ENCODE measurements at places on chromosomes 6 and 20.
A peak's percentile ranks its signal among the peaks of the same experiment; 100 is the strongest.

DNA sequence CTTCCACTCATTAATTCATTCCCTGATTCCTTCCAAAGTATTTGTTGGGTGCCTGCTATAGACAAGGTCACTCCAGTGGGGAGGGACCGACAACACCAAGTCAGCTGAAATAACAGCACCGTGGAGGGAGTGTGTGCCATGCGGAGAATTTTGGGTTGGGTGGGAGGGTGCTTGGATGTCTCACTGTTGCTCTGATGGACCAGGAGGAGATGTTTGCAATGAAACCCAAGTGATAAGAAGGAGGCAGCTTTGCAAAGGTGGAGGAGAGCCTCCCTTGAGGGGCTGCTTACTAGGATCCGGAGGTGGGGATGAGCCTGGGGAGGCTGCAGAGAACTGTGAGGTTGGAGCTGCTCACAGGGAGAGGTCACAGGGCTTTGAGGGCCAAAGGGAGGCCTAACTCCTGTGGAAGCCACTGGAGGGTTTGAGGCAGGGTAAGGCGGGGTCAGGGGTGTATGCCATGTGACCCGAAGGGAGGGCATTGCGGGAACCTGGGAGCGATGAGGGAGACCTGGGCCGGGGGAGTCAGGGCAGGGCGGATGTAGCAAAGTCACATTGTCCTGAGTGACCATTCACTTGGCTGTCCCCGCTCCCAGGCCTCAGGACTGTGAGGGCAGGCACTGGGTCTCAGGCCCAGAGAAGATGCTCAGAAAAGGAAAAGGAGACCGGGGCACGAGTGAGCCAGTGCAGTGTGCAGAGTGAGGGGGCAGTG is 124.5 kb downstream of the PHACTR3 start:
- no peak for DNase-seq

DNA sequence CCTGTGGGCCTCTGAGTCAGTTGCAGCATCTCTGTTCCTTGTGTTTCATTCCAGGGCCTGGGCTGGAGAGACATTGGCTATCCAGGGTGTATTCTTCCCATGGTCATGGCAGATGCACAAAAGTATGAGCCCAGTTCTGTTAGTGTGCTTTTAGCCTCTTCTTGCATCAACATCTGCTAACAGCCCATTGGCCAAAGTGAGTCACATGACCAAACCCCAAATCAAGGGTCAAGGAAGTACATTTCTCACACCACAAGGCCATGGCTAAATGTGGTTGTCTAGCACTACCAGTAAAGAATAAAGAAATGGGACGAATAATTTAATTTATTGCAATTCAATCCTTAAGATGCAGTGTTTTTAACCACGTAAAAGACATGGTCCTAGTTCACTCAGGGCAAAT is 43.9 kb downstream of the NRN1 start:
- DNase-seq, result no peak

DNA sequence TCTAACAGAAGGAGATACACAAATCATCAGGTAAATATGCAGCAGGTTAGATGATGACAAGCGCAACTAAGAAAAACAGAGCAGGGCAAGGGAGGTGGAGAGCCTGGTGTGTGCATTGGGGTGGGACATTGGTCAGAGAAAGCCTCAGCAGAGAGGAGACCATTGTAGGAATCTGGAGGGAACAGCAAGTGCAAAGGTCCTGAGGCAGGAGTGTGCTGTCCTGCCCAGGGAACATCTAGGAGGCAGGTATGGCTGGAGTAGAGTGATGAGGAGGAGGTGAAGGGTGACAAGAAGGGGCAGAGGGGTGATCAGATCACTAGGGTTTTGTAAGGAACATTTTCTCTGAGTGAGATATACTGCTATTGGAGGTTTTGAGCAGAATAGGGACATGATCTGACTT is 90.1 kb downstream of the NCR2 start:
- no peak for DNase-seq

GRCh38 chr6:88120635-88121034 is 45.5 kb downstream of the CNR1 start:
- DNase-seq, result no peak

DNA sequence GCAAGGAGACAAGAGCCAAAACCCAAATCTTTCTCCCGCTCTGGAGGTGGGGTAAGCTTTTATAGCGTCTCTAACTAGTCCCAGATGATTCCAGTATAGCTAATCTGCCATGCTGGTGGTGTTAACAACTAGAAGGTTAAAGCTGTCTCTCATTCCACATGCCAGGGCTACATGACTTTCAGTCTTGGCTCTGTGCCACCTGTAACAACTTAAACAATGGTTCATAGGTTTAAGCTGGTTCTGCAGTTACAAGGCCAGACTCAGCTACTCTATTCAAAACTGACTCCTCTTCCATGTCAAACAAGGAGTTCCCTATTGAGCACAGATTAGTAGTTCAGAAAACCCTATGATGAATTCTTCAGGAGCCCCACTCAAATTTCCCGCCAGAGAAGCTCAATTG is 128.9 kb downstream of the ELOVL4 start:
- DNase-seq, result no peak

DNA sequence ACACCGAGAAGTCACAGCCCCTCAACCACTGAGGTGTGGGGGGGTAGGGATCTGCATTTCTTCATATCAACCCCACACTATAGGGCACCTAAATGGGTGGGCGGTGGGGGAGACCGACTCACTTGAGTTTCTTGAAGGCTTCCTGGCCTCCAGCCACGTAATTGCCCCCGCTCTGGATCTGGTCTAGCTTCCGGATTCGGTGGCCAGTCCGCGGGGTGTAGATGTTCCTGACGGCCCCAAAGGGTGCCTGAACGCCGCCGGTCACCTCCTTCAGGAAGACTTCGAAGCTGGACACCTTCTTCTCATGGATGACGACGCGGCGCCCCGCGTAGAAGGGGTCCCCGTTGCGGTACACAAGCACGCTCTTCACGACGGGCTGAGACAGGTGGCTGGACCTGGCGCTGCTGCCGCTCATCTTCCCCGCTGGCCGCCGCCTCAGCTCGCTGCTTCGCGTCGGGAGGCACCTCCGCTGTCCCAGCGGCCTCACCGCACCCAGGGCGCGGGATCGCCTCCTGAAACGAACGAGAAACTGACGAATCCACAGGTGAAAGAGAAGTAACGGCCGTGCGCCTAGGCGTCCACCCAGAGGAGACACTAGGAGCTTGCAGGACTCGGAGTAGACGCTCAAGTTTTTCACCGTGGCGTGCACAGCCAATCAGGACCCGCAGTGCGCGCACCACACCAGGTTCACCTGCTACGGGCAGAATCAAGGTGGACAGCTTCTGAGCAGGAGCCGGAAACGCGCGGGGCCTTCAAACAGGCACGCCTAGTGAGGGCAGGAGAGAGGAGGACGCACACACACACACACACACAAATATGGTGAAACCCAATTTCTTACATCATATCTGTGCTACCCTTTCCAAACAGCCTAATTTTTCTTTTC is at the start of gene DCDC2:
TSS of gene DCDC2 (minus strand) at position 724 of the 883 bp plus-strand sequence. CDS start at position 415, 309 bp downstream.
- DNase-seq, result no peak

- DNase-seq, result no peak
These were observed 38.4 kb downstream of the PPP1R3G start for GRCh38 chr6:5123296-5124143.

DNA sequence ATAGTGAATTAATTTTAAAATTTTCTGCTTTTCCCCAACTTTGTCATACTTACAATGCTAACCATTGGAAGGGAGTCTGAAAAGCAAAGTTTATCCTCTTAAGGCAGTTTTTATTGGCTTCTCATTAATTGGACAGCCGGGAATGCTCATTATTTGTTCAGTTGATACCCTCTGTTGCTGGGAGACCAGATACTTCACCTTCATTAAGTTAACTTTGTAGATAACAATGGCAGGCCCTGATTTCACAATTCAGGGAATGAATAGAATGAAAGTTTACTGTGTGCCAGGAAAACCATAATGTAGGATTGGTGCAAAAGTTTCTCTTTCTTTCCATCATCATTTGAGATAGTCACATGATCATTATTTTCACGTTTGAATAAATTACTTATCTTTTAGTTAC is 49.0 kb downstream of the COL19A1 start:
- DNase-seq, result no peak

DNA sequence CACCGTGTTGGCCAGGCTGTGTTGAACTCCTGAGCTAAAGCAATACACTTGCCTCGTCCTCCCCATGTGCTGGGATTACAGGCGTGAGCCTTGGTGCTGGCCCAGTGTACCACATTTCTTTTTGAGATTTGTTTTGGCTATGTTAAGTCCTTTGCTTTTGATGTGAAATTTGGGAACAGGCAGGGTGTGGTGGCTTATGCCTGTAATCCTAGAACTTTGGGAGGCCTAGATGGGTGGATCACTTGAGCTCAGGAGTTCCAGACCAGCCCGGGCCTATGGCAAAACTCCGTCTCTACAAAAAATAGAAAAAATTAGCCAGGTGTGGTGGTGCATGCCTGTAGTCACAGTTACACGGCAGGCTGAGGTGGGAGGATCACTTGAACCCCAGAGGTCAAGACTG is 40.2 kb downstream of the GINS1 start:
- no peak for DNase-seq

GRCh38 chr6:71393981-71394432 is 105.4 kb downstream of the OGFRL1 start:
- peak; percentile 51 for DNase-seq

- peak; percentile 66 for DNase-seq
These were observed 74.7 kb upstream of the NOX3 start for GRCh38 chr6:155530219-155530834.

DNA sequence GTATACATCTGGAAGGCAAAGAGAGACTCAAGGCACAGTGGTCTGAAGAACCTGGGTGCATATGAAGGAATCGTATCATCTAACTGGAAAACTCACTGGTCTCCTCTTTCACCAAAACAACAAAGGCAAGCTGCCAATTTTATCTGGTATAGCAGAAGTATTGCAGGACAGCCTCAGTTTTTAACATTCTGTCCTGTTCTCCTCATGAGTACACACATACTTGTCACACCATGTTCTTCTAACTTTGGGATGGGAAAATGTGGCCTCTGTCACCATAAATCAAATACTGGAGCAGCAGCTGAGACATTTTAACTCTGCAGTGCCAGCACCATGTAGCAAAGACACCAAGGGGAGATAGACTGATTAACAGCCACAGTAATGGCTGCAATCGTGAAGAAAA is 199.1 kb upstream of the CNR1 start:
- DNase-seq, result no peak

DNA sequence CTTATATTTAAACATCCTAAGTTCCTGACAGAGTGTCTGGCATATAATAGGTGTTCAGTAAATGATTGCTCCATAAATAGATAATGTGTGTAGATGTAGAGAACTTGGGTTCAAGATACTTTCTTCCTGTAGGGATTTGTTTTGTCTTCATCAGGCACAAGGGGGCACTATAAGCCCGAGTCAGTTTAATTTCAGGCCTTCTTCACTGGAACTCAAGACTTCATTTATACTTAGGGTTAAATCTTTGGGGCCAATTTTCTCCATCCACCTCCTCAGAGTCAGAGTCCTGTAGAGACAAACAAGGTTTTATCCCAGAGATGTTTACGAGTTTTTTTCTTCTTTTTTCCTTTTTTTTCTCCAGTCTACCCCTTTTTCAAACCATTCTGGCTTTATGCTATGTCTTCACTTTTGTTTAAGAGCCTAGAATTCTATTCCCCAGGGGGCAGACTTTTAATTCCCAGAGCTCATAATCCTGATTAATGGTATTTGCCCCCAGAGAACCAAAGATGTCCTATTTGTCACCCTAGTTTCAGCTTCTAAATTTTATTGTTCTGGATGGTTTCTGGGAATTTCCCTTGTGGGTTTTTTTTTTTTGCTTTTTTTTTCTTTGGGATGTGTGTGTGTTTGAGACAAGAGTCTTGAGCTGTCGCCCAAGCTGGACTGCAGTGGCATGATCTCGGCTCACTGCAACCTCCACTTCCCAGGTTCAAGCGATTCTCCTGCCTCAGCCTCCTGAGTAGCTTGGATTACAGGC is 88.4 kb downstream of the HFE start:
- peak; percentile 77 for DNase-seq

DNA sequence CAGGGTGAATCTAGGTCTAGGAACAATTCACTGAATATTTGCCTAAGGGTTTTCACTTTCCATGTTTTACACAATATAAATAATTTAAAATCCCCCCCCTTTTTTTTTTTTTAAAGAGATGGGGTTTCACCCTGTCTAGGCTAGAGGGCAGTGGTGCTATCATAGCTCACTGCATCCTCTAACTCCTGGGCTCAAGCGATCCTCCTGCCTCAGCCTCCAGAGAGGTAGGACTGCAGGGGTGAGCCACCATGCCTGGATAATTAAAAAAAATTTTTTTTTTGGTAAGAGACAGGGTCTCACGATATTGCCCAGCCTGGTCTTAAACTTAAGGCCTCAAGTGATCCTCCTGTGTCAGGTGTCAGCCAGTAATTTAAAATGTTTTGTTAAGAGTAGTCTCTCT is 17.8 kb downstream of the QKI start:
- DNase-seq, result no peak

DNA sequence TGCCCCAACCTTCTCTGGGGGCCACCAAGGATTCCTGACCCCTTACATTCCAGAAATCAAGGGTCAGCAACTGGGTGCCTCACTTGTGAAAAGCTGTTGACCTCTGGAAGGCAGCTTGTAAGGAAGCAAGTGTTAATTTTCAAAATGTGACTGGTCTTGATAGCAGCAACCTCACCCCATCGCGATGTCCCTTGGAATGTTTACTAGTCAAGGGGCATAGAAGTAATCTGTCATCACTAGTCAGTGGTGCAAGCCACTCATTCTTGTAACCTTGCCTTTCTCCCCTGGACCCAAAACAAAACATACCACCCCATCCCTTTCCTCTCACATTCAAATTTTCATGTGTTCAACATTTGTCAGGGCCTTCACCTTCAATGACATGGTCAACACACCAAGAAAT is 30.5 kb downstream of the TBX18 start:
- DNase-seq, result no peak

- no peak for DNase-seq
These were observed 100.1 kb downstream of the CDC5L start for GRCh38 chr6:44487586-44487985.

DNA sequence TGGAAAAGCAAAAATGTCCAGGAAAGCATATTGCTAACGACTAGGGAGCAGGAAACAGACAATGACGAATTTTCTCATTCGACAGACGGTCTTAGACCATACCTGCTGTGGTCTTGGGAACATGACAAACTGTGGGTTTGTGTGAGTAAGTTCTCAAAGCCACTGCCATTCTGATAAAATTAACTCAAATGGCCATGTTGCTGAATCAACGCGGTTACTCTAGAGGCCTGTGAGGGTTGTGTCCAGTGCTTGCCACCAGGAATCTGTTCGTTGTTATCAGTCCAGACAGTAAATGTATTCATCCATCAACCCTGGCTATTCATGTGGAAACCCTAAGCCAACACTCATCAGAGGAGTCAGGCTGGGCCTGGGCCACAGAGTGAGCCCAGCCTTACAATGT is 124.3 kb downstream of the MYLK4 start:
- peak; percentile 71 for DNase-seq

- peak; percentile 19 for DNase-seq
These were observed 394.7 kb upstream of the SULF2 start for GRCh38 chr20:48180024-48180423.

DNA sequence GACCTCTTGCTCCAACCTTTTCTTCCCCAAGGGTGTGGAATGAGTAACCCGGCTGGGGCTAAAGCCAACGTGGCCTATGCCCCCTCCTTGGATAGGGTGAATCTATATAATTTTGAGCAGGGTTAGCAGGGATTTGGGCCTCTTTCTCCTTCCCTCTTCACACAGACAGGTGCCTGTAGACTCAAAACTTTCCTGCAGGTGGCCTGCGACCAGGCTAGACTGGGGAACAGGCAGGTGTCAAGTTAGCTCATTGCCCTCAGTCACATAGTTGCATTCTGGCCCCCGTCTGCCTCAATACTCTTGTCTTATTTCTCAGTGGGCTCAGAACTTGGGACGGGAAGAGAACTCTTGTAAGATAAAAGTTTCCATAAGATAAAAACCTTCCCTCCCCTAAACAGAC is 243.0 kb downstream of the ATXN1 start:
- DNase-seq, result no peak
